ENCODE measurements at places on chromosomes 7 and 10.

GRCh38 chr10:130341356-130341755 lies 205.2 kb downstream of the GLRX3 start:
- DNase-seq = no peak

- no peak for DNase-seq
Measured at GRCh38 chr7:121182902-121183301, 145.9 kb upstream of the WNT16 start.

- DNase-seq = no peak
Measured at GRCh38 chr7:137287651-137288258, 55.8 kb downstream of the PTN start.

DNA sequence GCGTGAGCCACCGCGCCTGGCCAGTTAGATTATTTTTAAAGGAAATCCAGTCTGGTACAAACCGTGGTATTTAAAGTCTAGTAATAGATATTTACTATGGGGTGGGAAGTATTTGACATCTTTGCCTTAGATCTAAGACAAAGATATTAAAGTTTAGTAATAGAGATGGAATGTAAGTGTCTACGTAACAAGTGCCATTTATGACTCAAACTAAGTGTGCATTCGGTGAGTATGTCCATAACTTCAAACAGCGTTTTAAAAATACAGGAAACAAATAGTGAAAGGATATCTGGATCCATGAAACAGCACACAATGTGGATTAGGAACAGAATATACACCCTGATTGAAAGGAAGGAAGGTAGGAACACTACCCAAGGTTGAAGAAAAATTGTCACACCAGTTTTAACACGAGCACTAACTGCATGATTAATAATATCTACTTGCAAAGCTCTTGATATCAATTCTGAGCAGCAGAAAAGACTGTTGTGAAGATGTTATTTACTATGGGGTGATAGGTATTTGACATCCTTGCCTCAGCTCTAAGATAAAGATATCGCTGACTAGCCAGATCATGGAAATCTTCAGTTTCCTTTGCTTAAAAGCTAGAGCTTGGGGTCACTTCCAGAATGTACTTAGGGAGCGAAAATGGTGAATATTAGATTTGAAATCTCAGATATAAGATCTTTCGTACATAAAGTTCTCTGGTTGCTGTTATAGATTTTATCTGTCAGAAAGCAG lies 48.7 kb downstream of the EPC1 start:
- no peak for DNase-seq

- DNase-seq = no peak
Measured at GRCh38 chr10:62658516-62658915, 146.0 kb upstream of the ADO start.

DNA sequence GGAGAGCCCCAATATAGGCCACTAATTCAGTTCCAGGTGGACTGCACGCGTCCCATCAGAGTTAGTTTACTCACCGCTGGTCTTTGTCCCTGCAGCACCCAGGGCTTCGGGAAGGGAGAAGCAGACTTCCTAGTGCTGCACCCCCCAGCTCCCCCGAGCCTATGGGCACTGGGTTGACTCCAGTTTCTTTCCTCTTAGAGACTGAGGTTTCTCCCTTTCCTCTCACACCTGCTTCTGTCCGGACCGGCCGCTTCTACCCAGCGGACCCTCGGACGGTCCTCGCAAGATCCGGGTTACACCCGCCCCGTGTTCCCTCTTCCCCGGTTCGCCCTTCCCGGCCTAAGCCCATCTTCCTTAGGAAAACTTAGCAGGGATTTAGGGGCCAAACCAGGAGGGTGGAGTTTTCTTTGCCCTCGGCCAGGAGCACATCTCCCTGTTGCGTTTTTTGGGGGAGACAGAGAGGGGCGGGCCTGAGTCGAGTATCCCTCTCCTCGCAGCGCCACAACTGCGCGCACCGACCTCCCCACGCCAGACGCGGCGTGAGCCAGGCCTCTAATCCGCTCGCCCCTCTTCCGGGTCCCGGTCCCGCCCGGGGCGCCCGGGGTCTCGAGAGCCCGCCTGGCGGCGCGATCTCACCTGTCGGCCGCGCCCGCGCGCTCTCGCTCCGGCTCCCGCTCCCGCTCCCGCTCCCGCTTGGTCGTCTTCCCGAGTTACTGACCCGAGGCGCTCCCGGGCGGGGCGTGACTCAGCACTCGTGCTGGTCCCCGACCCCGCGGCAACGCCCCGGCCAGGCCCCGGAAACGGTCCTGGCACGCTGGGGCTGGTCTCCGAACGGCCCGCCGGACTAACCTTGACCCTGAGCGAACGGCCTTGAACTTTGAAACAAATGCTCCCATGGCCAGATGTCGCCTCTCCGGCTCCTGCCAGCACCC lies at the start of gene AIFM2:
Gene AIFM2 (minus strand): TSS at position 728 of the 932 bp plus-strand sequence. CDS start 8,741 bp downstream, outside the sequence.
- peak; percentile 31 for DNase-seq

DNA sequence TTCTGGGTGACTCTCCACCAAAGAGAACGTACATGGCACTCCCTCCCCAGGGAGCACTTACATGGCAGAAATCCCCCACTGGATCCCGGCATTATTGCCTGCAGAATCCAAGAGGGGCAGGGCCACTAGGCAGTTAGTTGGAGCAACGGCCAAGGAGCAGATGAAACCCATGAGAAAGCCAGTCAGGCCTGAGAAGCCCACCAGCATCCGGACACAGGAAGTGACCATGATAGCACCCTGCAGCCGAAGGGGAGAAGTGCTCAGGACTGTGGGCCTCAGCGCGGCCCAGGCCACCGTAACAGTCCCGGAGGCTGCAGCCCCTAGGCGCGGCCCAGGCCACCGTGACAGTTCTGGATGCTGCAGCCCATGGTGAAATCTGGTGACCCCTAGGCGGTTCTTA lies 43.5 kb downstream of the STRA8 start:
- no peak for DNase-seq

DNA sequence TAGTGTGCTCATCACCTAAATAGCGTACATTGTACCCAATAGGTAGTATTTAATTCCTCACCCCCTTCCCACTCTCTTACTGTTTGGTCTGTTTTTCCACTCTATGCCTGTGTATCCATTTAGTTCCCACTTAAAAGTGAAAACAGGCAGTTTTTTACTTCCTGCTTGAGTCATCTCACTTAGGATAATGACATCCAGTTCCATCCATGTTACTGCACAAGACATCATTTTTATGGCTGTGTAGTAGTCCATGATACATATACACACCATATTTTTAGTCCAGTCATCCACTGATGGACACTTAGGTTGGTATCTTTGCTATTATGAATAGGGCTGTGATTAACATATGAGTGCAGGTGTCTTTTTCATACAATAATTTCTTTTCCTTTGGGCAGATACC lies 10.1 kb downstream of the STK17A start:
- DNase-seq = no peak

DNA sequence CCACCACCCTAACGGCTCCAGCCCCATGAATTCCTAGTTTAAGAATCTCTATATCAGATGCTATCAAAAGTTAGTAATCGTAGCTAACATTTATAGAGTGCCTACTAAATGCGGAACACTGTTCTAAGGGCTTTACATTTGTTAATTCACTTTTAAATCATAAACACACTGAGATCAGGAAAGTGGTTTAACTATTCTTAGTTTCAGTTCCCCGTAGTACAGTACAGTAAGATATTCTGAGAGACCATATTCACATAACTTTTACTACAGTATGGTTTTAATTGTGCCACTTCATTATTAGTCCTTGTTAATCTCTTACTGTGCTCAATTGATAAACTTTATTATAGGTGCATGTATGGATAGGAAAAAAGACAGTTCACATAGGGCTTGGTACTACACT lies 22.5 kb downstream of the SYPL1 start:
- DNase-seq = no peak

DNA sequence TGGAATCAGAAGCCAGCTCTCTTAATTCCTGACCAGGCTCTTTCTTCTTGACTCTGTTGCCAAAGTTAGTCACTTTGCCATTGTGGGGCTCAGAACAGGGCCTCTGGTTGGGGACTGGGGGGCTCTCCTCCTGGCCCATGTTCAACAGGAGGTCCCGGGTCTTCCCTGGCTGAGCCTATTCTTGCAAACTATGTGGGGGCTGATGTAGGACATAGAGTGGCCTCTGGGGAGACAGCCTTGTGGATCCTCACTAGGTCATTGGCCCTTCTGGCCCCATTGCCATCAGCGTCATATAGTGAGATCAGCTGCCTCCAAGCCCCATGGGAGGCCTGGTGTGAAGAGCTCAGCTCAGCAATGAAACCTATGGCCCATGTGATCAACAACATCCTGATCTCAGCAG lies 77.6 kb upstream of the LEP start:
- DNase-seq = no peak

DNA sequence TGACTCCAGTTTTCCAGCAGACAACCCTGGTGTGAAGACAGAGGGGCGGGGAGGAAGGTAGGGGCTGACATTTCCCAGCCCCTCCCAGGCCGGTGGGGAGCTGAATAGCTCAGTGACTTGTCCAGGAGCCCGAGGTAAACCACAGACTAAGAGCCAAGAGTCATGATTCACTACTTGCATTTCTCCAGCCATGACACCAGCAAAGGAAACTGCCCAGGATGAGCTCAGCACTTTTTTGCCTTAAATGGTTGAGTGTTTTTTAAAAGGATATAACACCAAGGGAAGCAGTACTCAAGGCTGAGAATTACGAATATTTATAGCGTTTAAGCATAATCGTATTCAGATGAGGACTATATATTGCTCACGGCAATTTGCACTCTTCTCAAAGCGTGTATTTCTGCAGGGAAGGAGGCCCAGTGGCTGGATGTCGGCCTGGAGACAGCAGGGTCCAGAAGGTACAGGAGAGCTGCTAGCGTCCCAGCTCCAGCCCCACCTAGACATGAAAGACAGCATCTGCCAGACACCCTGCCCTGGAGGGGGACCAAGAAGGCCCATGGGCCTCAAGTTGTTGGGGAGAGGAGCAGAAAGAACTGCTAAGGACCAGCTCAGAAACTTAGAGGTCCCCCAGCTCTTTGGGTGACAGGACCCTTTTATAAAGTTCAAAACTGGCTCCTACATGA lies 141.4 kb downstream of the GRID1 start:
- DNase-seq = no peak

DNA sequence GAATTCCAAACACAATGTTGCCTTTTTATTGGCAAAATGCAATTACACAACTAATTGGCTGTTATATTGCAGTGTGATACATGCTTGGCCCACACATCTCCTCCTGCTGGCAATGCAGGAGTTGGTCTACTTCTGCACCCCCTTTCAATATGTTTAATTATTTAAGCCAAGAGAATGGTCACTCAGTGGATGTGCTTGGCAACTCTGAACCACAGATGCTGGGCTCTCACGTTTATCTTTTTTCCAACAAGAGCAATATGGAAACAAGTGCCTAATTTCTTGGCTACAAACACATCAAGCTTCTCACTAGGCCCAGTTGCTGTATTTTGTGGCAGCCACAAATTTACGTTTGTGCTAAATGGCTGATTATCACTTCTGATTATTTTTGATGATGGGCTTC lies 1149.2 kb upstream of the CELF2 start:
- no peak for DNase-seq

- no peak for DNase-seq
Measured at GRCh38 chr10:100829097-100829870, 83.5 kb upstream of the SLF2 start.
